ENCODE measurements at places on chromosomes 7 and 10.

- peak; percentile 58 for DNase-seq
Measured at GRCh38 chr10:22988581-22989360, 60.9 kb downstream of the ARMC3 start.

DNA sequence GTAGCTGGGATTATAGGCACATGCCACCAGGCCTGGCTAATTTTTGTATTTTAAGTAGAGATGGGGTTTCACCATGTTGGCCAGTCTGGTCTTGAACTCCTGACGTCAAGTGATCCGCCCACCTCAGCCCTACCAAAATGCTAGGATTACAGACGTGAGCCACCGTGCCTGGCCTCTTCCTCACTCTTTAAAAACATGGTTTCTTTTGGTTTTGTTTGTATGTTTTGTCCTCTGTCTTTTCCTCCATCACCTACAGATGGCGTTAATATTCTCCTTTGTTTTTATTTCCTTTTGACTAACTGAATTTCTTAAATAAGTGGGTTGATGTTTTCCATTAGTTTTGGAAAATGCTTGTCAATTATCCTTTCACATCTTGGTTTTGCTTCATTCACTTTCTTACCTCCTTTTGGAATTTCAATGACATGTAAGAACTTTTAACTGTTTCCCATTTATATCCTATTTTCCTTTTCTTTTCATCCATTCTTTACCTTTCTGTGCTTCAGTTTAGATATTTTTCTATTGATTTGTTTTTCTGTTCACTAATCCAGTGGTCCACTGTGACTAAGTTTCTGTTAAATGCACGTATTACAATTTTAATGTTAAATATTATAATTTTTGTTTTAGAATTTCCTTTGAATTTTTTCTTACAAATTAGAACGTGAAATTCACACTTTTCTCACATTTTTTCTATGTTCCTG, 104.1 kb downstream of the ZNF467 start:
- no peak for DNase-seq

DNA sequence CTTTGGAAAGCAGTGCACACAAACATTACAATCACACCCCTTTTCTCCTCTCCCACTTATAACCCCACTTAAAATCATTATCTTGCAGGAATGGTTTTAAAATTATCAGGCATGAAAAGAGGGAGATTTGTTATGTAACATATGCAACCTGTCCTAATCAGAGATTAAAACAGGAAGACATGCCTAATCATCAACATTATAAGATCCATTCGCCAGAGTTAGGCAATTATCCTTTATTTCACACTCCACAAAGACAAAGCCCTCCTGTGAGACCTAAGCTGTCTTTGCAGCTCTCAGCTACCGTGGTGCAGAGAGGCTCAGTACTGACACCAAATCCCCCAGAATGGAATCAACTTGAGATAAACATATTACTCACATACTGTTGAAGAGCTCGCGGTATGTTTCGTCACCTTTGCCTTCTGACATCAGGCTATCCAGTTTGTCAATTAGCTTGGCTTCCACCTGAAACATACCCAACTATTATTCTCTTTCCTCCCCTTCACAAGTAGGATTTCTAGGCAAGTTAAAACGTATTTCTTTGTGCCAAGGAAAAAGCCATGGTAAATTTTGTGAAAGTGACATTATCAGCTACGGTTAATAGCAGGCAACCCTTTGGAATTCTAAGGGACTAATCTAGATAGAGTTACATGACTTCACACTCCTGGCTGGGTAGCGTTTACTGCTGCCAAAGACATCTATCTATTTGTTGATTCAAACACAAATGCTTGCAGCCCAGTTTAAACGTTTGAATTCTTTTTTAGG, 226.2 kb upstream of the IMMP2L start:
- no peak for DNase-seq

DNA sequence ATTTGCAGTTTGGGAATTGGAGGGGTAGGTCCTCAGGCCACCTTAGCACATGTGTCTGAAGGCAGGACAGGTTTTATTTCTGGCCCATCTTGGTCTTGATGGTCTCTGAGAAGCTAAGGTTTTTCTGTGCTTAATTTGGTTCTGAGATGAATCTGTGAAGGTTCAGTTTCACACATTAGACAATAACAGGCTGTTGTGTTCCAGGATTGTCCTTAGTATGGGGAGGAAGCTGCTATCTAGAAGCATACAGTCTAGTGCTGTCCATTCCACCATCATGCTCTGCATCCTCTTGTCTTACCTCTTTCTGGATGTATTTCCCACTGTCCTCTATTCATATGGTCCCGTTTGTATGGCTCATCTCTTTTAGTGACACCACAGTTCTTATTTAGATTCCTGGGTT, 7.1 kb downstream of the UBE2D1 start:
- DNase-seq: no peak

- no peak for DNase-seq
Measured at GRCh38 chr7:114426824-114427223, 12.2 kb downstream of the FOXP2 start.

DNA sequence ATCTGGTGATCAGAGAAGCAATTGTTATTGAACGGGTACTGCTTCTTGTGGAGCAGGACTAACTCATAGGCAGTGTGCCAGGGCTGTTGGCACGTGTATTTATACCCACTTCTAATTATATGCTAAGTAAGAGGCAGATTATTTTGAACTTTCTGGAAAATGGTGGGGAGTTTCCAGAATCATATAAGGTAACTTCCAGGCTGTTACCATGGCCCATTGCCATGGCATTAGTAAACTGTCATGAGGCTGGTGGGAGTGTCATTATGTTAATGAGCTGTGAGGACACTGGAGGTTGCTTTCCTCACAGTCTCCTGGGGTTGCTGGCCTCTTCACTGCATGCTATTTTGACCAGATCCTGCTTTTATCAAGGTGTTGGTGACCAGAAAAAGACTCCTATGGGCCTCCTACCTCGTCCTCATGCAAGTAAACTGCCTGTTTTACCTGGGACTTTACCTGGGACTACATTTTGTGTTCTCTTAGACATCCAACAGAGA, 122.6 kb downstream of the KCND2 start:
- no peak for DNase-seq

DNA sequence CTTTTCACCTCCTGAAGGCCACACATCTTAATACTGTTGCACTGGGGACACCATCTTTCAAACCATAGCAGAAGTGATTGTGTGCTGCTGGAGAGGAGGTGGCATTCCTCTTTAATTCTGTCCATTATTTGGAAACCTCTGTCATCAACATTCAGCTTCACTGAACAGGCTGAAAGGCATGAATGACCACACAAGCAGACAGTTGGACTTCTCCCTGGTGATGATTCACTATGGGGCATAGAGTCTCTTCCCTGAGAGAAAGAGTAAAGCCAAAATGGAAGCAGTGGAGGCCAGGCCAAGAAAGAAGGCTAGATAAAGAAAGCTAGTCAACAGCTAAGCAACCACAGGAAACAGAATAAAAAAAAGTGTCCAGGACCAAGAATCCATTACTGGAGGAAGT, 113.1 kb upstream of the VSTM2A start:
- DNase-seq: no peak

GRCh38 chr7:24368161-24368560, 84.2 kb downstream of the NPY start:
- DNase-seq: no peak

DNA sequence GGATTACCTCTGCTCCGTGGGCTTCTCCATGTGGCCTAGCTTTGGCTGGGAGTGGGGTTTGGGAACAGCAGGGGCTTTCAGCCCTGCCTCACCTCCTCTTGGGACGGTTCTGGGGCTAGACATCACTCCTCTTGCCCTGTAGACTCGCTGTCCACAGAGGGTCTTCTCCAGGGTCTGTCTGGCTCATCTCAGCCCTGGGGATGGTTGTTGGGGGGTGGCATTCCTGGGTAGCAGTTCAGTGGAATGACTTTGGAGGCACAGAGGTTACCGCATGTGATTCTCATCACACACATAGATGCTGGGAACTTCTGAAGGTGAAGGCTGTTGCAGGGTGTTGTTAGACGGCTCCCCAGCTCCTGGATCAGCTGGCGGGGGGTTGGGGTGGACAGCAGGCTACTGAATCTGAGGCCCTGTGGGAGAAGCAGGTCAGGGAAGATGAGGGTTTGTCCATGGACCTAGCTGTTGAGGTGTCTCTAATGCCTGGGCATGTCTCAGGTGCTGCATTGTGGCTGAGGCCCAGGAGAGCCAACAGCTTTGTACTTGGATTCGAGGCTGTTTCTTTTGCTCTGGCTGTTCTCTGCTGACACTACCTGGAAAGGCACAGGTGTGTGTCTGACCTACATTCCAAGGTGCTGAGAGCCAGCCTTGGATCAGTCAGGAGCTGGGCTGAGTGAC, 23.8 kb downstream of the RAMP3 start:
- DNase-seq: no peak

DNA sequence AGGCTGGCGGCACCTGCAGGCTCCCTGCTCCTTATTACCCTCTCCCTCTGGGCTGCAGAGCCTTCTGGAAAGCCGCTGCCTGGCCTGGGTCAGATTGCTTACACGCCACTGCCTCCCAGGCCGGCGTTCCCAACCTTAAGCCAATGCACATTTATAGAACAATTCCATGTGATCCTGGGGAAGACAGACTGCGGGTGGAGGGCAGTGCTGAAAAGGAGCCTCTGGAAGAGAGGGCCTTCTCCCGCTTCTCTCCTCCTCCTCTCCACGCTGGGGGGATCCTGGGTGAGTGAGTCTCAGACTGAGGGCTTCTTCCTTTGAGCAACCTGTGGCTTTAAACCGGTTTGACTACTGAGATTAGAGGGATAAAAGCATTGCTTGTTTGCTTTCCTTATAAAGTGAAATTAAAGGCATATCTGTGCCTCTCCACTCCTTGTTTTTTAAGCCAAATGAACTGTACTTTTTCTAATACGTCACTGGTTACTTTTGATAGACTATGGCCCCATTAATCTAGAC, 5.5 kb downstream of the TACC2 start:
- DNase-seq: no peak

- no peak for DNase-seq
Measured at GRCh38 chr10:32077896-32078485, 21.8 kb upstream of the KIF5B start.

DNA sequence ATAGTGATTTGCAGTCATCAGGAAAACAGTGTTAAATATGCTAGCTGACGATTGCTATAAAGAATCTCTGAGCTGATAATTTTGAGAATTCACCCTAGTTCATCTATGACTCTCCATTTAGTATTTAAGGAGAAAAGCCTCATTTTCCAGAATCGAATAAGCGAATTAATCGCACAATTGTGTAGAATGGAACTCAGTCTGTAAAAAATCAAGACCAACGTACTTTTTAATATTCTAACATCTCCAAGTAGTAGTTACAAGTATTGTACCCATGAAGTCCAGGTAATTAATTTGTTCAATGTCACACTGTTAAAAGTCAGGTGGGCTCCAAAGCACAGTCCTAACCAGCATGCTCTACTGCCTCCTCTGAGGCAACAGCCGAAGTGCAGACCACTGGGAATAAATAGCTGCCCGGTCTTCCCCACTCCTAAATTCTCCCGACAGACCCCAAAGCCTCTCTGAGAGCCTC, 380 bp upstream of the AGBL3 start:
- no peak for DNase-seq

GRCh38 chr10:75547391-75548298, 116.2 kb downstream of the LRMDA start:
- DNase-seq: no peak

All from right renal pelvis (tissue), 4 donors.